ENCODE measurements at places on chromosomes 3 and 15.

- no peak for DNase-seq
Measured at GRCh38 chr3:31687020-31687802, 154.5 kb downstream of the STT3B start.

DNA sequence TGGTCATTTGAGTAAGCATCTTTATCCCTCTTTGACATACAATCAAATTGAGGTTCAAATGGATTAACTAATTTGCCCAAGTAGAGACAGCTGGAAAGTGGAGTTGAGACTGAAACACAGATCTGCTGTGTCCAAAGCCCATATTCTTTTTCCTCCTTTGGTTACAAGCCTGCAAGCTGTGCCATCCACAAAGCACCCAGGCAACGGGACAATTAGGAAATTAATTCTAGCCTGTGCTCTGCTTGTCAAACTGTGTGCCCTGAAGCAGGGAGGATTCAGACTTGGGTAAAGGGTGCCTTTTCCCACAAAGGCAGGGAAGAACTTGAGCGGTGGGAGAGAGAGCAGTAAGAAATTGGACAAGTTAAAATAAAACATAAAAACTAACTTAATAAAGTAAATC lies 127.9 kb downstream of the DTWD1 start:
- DNase-seq = no peak

DNA sequence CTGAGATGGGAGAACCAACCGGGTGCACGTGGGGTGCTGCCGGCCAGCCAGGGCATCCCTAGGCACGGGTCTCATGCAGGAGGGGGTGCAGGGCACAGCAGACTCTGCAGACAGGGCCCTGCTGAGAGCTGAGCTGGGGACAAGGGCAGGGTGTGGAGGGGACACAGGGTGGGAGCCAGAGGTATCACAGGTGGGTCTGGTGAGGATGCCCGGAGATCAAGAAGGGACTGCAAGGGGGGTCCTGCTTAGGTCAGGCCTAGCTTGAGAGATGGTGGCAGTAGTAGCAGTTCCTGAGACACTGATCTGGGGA lies 39.5 kb upstream of the PRR23E start:
- no peak for DNase-seq

- DNase-seq = peak; percentile 16
Measured at GRCh38 chr3:177906578-177907229, 629.5 kb upstream of the KCNMB2 start.

GRCh38 chr3:171348121-171348520 lies 112.1 kb downstream of the TNIK start:
- DNase-seq = peak; percentile 68

DNA sequence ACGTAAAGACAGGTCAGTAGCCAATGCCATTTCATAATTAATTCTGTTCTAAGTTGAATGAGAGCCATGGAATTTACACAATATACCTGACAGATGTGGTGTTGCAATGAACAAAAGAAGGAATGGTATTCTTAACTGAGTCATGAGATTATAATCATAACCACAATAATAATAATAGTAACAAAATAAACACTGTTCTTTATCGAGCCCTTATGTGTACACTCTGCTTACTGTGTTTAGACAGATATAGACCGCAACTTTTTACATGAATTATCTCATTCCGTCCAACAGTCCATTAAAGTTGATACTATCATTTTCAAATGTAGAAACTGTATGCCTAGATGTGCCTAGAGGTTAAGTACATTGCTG lies 28.2 kb upstream of the SCAANT1 start:
- DNase-seq = peak; percentile 82

GRCh38 chr3:179149406-179149867 lies 1.3 kb downstream of the PIK3CA start:
- DNase-seq = no peak

- no peak for DNase-seq
Measured at GRCh38 chr15:56468401-56468800, 3.5 kb upstream of the MNS1 start.

DNA sequence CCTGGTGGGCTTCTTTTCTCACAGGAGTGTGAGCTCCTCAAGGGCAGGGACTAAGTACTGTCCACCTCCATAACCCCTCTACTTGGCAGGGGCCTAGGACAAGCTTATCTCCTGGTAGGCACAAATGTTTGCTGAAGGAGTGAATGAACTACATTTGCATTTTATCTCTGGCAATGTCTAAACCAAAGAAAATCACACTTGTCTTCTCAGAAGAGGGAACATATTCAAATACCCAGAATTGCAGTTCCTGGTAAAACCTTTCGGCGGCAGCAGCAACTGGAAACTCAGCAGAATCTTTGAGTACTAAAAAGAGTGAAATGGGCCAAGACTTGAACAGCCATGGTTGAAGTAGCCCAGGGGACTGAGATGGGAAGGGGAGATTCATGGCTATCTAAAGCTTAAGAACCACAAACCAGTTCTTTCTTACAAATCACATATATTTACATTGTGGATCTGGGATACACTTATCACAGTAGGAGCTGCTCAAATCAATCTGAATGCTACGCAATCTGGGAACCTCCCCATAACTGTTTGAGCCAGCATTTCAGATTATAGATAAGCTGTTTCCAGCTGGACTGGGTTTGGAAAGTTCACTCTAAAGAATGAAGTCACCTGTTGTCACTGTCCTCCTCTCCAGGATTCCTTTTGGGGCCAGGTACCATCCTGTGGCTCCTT lies 18.7 kb upstream of the PTPN9 start:
- DNase-seq = no peak

DNA sequence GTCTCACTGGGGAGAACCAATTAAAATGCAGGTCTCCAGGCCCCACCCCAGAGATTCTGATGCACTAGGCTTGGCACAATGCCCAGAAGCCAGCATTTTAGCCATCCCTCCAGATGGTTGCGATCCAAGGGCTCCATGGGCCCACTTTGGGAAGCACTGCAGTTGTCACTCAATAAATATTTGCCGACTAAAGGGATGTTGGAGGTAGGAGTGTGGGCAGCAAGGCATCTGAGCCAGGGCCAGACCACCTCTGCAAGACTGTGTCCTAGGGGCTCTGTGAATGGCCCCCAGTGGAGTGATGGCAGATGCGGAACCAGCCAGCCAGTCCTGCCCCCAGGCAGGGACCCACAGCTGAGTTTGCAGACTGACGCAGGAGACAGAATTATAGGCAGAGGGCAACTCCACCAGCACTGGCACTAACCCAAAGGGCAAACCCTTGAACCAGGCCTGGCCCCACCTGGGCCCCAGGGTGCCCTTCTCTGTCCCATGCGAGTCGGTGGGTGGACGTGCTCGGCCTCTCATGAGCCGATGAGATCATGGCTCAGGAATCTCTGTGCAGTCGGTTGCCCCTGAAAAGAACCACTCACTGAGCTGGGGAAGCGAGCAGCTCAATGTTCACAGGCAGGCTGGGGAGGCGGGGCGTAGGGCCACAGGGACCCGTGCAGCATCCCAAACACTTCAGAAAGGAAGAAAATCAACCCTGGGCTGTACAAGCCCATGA lies 49.7 kb downstream of the SEMA5B start:
- DNase-seq = peak; percentile 56

Measured in astrocyte of the cerebellum (primary cell).